ENCODE measurements at places on chromosomes 3 and 15.

- no peak for DNase-seq
Observed at GRCh38 chr15:63553388-63553791, 43.8 kb upstream of the FBXL22 start.

DNA sequence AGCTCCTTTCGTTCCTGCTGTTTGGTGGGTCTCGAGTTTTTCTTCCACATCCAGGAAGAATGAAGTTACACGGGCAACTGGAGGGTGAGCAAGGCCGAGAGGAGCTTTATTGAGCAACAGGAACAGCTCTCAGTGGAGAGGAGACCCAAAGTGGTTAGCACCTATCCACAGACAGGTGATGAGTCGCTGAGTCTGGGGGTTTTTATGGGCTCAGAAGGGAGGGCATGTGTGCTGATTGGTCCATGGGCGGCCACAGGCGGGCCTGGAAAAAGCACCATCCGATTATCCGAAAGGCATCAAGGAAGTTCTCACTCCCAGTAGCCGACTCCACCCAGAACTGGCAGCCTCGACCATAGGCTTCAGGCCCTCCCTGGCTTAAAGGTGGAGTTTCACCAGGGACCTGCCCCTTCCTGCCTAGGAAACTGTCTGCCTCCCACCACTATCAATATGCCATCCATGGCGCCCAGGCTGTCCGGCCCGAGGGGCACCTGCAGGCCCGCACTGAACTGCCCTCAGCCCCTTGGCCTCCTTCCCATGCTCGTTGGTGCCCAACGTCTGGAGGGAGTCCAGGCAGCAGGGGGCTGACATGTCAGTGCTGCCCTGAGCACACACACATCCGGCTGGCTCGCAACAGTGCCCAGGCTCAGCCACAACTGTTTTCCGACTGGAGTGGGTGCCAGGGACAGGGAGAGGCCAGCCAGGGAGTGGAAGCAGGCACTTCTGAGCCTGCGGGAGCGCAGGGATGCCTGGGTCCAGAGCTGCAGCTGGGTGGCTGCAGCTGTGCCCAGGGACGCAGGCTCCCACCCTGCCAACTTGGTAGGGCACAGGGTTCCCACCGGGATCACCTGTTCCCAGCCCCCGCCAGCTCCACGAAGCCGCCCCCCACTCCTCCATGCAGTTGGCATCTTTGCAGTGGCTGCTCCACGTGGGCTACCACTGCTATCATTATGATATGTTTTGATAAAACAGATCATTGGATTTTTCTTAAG, 170.2 kb downstream of the FNDC3B start:
- no peak for DNase-seq

- DNase-seq = no peak
Observed at GRCh38 chr3:32495609-32496008, 7.0 kb downstream of the CMTM6 start.

GRCh38 chr15:49382394-49382793, 40.6 kb upstream of the FGF7 start:
- DNase-seq = no peak

Measured in hematopoietic multipotent progenitor cell (in vitro differentiated cells).